ENCODE measurements at places on chromosomes 1 and 21. TPM values are rescaled to one million over a fixed set of nuclear protein-coding genes. Genes with fewer than 3 reads are reported as not detected.

VPS26C gene
- polyA plus RNA-seq, result 52.5 TPM

DNA sequence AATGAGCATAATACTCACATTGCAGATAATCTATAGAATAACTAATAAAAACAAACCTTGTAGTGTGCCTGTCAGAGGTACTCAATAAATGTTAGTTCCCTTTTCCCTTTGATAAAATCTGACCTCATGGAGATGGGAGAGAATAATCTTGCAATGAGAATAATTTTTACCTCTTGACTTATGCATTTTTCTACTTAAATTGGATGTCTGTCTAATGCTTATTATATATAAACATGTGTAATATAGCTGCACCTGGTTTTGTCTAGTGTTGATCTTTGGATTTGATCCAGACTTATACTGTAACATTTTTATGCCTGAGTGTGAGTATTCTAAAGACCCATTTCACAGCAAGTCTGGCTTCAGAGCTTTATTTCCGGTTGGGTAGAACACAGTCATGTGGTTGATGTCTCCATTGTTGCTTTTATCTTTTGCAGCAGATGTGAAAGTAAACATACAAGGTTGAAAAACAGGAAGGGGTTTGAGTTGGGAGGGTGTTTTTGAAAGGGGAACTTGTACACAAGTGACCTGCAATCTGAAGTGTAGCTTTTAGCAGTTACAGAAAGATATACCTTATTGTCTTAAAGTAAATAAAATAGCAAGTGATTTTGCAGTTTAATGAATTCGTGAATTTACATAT lies 12.4 kb downstream of the EPB41 start:
- no peak for DNase-seq

CPLANE2 gene
- 7.4 TPM for polyA plus RNA-seq

DNA sequence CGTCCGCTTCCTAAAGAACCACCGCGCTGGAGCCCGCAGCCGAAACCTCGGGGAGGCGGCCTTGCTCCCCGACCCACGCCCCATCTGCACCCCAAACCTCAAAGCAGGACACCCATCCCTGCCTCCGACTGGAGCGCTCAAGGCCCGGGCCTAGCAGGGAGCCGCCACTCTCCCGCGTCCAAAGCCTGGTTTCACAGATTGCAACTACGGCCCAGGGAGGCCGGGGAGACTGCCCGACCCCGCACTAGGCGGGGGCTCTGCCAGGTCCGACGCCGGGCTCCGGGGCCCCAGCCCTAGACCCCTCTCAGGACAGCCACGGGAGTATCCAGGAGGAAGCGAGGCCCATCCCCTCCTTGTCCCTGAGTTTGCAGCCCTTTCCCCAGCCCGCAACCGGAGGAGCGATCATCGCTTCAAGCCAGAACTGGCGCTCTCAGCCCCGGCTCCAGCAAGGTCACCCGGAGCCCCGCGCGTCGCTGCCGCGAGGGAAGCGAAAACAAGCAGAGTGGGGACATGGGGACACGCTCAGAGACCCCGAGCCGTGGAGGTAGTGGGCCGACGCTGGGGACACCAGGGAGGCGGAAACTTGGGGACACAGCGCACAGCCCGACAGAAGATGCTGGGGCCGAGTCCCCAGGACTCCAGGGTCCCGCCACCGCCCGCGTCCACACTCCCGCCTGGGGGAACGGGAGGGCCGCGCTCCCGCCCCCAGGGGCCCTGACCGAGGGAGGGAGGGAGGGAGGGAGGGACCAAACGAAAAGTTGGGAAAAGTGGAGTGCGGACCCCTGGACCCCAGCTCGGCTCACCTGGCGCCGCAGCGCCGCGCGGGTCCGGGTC lies 433 bp downstream of the TMEM200B start:
- DNase-seq, result peak; percentile 32

DNA sequence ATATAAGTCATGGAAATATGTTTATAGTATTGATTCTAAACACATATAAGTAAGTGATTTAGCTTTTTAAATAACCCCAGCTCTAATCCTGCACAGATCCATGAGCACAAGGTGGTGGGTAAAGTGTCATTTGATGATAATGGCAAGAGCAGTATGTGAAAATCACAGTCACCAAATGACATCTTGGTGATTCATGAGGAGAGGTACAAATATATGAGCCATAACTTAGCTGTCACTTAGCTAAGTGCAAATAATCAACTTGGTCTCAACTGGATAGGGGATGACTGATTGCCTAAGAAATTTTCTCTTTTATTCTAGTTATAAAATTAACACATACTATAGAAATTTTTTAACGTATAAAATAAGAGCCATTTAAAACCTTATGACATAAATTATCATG lies 198.1 kb downstream of the ZZZ3 start:
- no peak for DNase-seq

GRCh38 chr1:109785446-109786111 lies 21.9 kb upstream of the EPS8L3 start:
- DNase-seq, result peak; percentile 29

LRRC38 gene
- polyA plus RNA-seq, result 6.5 TPM

DNA sequence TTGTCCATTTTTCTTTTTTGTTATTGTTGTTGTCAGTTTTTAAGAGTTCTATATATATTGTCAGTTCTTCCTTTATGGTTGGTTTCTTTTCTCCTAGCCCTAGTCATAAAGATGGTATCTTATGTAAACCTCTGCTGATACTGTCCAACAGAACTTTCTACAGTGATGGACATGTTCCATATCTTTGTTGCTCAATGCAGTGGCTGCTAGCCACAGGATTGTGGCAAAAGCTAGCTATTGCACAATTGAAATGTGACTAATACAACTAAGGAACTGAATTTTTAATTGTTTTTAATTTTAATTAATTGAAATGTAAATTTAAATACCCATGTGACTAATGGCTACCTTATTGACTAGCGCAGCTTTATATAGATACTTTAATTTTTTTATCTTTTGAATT lies 411.8 kb upstream of the PTBP2 start:
- no peak for DNase-seq

- DNase-seq, result no peak
These were observed 64.0 kb upstream of the ASB17 start for GRCh38 chr1:75996196-75996595.

LCE1C gene
- not detected for polyA plus RNA-seq

DNA sequence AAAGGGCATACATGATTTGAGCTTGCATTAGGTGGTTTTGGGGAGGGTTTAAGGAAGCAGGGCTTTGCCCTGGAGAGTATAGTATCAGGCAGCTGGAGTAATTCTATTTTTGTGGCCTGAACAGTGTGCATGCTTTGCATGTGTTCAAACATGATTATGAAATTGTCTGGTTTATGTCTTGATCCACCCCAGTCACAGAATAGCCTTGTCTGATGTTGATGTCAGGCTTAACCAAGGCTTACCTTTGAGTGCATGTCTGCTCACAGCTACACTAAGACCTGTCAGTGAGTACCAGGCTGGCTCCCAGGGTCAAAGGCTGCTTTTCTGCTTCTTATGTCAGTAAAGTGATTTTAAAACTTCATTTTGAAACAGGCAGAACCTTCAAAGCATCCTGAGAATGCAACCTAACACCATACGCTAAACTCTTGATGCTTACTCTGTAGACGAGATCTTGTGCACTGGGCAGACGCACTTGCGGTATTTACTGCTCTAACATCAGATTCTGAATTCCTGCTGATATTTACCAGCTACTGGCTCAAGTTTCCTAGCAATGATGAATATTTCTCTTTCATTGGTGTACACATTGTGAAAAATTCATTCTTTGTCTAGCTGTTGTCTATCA lies 78.9 kb downstream of the MAP3K21 start:
- no peak for DNase-seq
